Right lung (tissue), 10 donors: ENCODE measurements at places on chromosomes 12 and 14. TPM values are rescaled to one million over a fixed set of nuclear protein-coding genes. Genes with fewer than 3 reads are reported as not detected.

The SMIM41 gene
- 5.6 TPM for polyA plus RNA-seq

GRCh38 chr12:26557326-26557725 is 275.7 kb downstream of the ITPR2 start:
- no peak for DNase-seq

DNA sequence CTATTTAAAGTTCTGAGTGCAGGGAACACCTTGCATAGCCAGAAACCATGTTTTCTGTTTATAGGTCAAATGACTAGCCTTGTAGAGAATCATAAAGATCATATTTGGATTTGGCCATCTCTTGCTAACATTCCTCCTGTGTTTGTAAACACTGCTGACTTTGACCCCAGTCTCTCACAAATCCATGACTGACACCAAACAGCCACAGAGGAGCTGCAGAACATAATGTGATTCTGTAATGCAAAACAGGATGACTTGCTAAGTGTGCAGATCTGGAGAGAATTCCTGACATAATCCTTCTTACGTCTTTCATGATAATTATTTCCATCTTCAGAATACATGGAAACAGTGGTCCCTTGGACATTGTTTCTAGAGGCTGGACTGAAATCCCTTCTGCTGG is 211.8 kb downstream of the BMP4 start:
- DNase-seq, result no peak

The FOXG1 gene
- polyA plus RNA-seq, result not detected

DNA sequence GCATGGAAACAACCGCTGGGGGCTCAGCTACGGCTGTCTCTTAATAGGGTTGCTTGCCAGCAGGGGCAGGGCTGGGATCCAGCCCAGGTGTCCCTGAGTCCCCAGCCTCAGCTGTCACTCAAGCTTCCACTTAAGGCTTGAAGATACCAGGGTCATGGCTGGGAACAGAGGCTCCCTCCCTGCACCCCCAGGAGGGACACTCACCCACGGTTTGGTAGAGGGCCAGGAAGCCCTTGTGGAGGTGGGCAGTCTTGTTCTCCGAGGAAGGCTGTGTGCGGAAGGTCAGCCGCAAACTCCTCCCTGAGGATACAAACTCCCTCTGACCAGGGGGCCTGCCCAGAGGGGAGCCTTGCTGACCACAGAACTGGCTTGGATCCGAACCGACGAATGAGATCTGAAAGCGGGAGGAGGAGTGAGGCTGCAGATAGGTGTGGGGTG is 7.3 kb downstream of the C1RL start:
- no peak for DNase-seq

The C12orf54 gene
- polyA plus RNA-seq, result 0.74 TPM
